AG09319 (cell line): ENCODE measurements at places on chromosomes 1 and 21.
A peak's percentile ranks its signal among the peaks of the same experiment; 100 is the strongest.

DNA sequence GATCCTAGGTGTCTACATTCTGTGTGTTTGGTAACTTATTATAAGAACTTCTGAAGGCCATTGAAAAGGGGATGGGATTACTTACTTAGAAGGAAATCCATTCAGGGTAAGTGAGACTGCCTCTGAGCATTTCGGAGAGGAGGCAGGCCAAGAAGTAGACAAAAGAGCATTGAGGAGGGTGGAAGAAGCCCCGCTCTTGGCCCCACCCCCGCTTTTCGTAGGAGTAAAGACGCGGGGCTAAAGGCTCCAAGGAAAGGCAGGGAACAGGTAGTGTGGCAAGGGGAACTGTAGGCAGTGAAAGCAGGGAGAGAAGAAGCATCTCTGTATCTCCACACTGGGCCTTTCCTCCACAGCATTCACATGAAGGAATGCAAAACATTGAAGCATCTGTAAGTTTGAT, 51.8 kb upstream of the GRIK1 start:
- no peak for DNase-seq

DNA sequence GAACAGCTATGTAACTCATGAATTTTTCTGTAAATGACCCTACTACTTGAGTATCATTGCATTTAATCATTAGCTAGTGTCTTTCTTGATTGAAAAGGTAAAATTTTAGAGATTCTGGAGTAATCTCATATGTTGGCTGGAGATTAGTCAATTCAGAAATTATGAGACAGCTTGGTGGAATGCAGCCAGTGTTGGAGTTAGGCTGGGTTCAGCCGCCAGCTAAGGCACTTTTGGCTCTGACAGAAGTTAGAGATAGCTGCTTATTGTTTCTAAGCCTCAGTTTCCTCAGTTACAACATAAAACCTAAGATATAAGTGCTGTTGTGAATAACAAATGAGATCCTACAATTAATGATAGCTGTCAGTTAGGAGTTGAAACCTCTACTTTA, 49.4 kb downstream of the TBCE start:
- DNase-seq, result no peak

GRCh38 chr1:183983371-183984105, 54.0 kb downstream of the COLGALT2 start:
- no peak for DNase-seq

DNA sequence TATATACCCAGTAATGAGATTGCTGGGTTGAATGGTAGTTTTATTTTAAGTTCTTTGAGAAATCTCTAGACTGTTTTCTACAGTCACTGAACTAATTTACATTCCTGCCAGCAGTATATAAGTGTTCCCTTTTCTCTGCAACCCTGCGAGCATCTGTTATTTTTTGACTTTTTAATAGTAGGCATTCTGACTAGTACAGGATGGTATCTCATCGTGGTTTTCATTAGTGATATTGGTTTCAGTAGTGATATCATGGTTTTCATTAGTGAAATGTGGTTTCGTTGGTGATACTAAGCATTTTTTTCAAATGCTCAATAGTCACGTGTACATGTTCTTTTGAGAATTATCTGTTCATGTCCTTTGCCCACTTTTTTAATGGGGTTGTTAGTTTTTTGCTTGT, 316.8 kb downstream of the PTBP2 start:
- no peak for DNase-seq

GRCh38 chr1:230421481-230421880, 4.7 kb downstream of the PGBD5 start:
- DNase-seq, result no peak

DNA sequence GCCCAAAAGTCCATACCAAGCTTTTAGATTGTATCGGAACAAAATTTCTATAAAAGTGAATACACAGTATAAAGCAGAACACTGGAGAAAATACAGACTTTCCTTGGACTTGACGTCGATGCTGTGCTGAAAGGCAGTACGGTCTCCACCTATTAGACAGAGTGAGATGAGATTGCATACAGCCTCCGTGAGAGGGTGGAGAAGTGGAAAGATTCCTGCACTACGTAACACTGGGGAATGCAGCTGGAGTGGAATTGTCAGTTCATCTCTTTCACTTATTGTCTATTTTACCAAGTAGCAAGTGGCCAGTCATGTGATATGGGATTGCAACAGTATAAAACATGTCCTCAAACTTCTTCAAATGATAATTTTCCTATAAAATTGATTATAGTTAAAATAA, 209.5 kb downstream of the ZP4 start:
- DNase-seq, result no peak

GRCh38 chr1:184214128-184214527, 162.6 kb downstream of the TSEN15 start:
- DNase-seq, result no peak

DNA sequence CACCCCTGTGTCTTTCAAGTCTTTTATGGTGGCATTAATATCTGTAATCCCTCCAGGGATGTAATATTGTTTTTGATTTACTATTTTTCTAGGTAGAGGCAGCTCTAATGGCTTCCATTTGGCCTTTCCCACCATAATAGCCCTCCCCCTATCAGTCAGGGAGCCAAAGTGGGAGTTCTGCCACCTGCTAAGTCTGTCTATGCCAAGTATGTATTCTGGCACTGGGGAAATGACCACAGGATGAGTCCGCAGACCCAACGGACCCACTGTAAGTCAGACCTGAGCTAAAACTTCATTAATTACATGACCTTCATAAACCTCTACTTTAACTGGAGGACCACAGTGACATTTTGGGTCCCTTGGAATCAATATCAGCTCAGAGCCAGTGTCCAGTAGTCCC, 77.1 kb downstream of the GBP6 start:
- no peak for DNase-seq

DNA sequence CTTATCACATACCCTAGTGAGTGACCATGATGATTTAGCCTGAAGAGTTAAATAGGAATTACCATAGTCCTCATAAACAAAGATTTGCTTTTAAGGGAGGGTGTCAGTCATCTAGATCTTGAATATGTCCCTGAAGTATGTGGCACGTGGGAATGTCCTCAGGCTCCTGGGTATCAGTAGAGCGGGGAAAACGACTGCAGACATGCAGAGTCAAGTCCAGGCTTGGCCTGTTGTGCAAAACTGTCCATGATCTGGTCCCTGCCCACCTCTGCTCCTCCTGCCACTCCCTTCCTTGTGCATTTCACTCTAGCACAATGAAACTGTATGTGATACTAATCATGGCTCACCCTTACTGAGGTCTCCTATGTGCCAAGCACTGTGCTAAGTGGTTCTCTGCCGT, 12.9 kb downstream of the MOV10 start:
- no peak for DNase-seq

- DNase-seq, result no peak
These were observed 67.8 kb upstream of the POU3F1 start for GRCh38 chr1:38114241-38115026.

DNA sequence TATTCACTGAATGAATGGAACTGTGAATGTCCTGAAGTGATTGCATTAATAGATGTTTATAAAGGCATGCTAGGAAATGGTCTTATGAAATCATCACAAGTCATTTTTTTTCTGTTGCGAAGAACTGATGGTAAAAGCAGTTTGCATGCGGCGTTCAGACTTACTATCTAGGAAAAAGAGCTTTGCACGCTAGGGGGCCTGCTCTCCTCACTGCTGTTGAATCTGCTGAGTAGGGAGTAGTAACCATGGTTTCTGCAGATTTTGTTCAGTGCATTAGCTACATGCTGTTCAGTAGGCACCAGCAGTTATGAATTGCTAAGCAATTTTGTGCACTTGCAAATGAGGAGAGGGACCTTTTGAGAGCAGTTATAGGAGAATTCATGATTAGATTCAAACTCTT, 57.9 kb downstream of the CENPF start:
- DNase-seq, result peak; percentile 77

DNA sequence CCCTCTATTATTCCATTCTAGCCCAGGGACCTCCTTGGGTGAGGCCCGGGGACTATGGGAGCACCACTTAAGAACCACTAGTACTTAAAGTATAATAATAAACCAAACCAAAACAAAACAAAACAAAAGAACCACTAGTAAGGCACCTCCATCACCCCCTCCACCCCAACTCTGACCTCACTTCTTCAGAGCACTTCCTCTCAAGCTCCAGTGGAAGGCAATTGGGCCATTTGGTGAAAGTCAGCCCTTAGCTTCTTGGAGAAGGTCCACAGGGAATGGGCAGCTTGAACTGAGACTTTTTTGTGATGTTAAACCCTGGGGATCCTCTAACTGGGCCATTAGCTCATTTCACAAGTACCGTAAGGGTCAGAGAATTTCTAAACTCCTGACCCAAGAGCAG, 237.3 kb downstream of the RHOU start:
- DNase-seq, result no peak

DNA sequence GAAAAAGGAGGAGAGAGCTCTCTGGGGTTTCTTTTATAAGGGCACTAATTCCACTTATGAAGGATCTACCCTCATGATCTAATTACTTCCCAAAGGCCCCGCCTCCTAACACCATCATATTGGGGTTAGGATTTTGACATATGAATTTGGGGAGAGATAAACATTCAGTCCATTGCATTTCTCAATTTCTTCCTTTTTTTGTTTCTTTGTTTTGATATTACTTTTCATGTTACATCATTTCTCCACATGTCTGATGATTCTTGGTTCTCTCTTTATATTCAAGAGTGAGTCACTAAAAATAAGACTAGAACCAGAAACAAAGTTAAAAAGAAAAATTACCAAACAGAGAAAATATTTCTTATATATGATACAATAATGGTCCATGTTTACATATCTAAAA, 63.2 kb upstream of the DUSP10 start:
- no peak for DNase-seq
